ENCODE measurements at places on chromosomes 16 and 17.

- DNase-seq = peak; percentile 74
These were observed 26.6 kb upstream of the KCNG4 start for GRCh38 chr16:84266451-84266850.

DNA sequence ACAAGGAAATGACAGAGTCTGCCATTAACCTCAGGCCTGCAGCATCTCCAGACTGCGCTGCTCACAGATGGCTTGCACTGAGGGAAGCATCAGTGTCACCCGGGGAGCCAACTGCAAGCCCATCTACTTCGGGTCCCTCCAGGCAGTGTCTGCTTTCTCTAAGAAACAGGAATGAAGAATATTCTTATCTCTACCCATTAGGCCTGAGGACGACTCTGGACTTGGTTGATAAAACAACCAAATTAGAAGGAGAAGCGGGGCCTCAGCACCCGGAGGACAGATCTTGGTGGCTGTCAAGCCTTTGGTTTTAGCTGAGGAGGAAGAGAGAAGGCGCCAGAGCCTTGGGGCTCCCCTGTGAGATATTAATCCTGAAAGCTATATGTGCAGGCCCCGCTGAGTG is 19.5 kb upstream of the MGAT5B start:
- DNase-seq = no peak

DNA sequence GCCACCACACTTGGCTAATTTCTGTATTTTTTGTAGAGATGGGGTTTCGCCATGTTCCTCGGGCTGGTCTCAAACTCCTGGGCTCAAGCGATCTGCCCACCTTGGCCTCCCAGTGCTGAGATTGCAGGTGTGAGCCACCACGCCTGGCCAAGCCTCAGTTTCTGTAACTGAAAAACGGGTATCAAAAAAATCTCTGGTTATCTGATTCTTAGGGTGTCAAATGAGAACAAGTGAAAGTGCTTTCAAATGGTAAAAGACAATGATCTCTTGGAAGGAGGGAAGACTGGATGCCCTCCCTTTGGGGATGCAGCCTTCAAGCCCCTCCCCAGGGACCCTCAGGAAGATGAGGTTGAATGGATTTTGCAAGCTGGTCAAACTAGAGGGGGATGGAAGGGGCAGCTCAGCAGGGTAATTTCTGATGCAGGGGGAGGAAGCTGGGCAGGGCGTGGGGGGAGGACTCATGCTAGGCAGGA is 22.3 kb downstream of the ARHGAP23 start:
- no peak for DNase-seq

DNA sequence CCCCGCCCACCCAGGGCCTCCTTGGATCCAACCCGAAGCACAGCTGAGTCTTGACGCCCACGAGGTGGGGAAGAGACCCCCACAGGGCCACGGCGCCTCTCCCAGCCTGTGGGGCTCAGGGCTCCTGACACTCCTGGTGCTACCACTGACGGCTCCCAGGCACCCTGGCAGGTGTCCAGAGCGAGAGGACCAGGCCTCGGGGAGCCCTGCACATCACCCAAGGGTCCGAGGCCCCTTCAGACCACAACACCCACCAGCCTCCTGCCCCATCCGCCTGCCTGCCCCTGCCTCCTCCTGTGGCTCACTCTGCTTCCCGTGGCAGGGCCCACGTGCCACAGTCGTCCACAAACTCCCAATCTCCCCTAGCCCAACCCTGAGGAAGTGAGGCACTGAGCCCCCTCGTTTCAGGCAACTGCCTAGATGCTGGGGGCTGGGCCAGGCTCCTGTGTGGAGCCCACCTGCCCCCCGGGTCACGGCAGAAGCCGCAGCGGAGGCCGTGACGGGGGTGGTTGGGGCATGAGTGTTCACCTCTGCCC is 28.3 kb upstream of the AATK start:
- no peak for DNase-seq

GRCh38 chr17:17180141-17180603 is 26.0 kb downstream of the PLD6 start:
- DNase-seq = no peak

GRCh38 chr16:9370061-9370491 is 278.6 kb downstream of the HAPSTR1 start:
- DNase-seq = no peak

- DNase-seq = no peak
These were observed 29.3 kb downstream of the ALDH3A2 start for GRCh38 chr17:19677736-19678379.

DNA sequence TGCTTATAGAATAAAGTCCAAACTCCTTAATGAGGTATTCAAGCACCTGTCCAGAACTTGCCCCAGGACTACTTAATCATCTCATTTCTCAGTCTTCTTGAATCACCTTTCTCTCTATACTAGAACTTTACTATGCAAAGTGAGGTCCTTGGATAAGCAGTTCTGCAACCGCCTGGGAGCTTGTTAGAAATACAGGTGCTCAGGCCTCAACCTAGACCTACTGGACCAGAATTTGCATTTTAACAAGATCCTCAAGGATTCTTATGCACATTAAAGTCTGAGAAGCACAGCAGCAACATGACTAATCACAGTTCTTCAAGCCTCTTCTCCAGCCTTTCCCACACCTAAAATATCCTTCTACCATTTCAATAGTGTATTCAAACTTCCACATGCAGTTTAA is 61.7 kb downstream of the GRB7 start:
- DNase-seq = no peak

DNA sequence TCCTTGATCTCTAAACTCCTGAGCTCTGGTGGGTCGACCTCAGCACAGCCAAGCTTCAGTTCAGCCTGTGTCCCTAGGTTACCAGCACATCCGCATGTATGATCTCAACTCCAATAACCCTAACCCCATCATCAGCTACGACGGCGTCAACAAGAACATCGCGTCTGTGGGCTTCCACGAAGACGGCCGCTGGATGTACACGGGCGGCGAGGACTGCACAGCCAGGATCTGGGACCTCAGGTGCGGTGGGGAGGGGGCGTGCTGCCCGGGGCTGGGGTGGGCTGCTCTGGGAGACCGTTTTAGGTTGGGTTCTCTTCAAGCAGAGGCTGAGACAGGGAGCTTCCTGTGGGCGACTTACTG is 1.1 kb downstream of the MLST8 start:
- DNase-seq = no peak

- DNase-seq = peak; percentile 37
These were observed 2.4 kb downstream of the TNRC6A start for GRCh38 chr16:24731722-24732419.

DNA sequence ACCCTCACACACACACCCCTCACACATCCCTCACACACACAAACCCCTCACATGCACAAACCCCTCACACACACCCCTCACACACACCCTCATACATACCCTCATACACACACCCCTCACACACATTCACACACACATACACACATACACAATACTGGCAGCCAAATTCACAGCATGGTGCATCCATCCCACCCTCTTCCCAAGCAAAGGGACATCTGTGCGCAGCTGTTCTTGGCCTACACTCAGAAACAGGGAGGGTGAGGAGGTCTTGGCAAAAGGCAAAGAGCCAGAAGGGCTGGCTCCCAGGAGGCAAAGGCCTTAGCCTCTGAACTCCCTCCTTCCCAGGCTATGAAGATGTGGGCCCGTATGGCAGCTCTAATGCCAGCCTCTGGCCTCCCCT is 23.4 kb downstream of the C17orf67 start:
- DNase-seq = no peak

GRCh38 chr16:56994311-56994710 is 5.0 kb downstream of the NLRC5 start:
- no peak for DNase-seq

- no peak for DNase-seq
These were observed 9.1 kb upstream of the CBX4 start for GRCh38 chr17:79848370-79848766.

DNA sequence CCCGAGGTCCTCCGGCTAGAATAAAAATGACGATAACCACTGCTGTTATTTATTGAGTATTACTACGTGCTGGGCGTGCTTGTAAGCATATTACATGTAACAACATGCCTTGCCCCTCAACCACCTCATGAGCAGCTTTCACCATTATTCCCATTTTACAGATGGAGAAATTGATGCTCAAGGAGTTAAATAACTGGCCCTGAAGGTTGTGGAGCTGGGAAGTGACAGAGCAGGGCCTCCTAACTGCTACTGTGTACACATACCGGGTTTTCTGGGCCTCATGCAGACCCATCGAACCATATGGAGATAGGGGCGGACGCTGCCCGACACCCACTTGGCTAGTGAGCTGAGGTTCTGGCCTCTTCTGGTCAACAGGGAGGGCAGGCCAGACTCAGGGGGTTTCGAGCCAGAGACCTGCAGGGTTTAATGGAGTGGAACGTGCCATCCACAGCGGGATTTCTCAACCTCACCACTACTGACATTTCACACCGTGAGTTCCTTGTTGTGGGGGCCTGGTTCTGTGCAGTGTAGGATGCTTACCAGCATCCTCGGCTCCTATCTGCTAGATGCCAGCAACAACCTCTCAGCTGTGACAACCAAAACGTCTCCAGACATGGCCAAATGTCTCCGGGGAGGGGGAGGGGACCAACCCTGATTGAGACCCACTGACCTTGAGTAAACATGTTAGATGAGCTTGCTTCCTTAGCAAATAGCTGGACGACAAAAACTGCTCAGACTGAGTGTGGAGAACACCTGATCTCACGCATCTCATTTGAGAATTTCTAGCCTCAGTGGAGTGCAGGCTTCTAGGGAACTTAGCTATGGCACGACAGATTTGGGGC is 432.0 kb downstream of the SLC39A11 start:
- DNase-seq = peak; percentile 21

DNA sequence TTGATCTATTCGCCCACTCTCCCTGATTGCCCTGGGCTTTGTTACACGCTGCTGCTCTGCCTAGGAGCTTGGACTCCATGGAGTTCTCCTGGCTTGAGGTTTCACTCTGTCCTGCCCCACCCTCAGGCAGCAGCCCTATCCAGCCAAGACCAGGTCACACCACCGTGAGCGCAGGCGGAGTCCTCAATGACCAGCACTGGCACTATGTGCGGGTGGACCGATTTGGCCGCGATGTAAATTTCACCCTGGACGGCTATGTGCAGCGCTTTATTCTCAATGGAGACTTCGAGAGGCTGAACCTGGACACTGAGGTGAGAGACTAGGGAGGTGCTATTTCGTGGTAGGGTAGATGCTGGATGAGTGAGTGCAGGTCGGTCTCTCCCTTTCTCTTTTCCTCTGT is 3.5 kb downstream of the CNTNAP1 start:
- no peak for DNase-seq

DNA sequence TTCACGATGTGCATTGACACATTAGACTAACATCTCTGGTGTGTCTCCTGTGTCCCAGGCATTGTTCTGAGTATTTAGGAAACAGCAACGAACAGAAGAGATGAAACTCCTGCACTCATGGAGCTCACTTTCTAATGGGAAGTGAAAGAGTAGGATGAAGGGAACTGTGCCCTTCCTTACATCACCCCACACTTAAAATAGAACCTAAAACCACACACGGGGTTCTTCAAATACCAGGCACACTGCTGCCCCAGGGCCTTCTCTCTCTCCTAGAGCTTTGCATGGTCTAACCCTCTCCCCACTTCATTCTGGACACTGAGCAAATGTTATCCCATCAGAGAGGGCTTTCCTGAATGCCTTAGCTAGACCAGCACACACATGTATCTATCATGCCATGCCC is 33.7 kb downstream of the TRIM25 start:
- no peak for DNase-seq

GRCh38 chr16:50457979-50458491 is 89.2 kb upstream of the BRD7 start:
- DNase-seq = no peak

- DNase-seq = no peak
These were observed 90.9 kb downstream of the SPAG9 start for GRCh38 chr17:51029568-51030463.

GRCh38 chr17:50053654-50053960 is 2.3 kb upstream of the ITGA3 start:
- DNase-seq = no peak

DNA sequence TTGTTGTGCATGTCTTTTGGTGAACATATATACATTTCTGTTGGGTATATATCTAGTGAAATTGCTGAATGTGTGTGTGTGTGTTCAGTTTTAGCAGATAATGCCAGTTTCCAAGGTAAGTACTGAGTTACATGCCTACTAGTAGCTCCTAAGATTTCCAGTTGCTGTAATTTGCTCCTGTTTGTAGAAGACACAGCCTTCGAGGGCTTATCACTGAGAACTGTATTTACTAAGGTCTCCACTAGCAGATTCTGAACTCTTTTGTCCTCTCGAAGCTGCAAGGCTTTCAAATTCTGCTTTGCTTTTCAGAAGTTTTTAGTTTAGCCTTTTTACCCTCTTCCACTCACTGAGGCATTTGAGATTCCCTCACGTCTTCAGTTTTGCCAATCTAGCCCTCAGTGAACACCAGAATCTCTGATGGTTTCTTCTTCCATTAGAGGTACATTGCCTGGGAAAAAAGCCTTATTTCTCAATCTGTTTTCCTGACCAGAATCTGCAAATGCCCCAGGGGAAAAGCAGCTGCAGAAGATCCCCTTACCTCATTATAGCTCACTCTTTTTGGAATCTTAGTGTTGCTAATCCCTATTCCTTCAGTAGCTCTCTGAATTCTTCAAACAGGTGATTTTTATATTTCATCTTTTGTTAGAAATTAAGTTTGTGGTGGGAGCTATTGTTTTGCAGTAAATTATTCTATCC is 52.9 kb downstream of the NF1 start:
- no peak for DNase-seq

- peak; percentile 71 for DNase-seq
These were observed 201.2 kb downstream of the UTP18 start for GRCh38 chr17:51461578-51462004.

DNA sequence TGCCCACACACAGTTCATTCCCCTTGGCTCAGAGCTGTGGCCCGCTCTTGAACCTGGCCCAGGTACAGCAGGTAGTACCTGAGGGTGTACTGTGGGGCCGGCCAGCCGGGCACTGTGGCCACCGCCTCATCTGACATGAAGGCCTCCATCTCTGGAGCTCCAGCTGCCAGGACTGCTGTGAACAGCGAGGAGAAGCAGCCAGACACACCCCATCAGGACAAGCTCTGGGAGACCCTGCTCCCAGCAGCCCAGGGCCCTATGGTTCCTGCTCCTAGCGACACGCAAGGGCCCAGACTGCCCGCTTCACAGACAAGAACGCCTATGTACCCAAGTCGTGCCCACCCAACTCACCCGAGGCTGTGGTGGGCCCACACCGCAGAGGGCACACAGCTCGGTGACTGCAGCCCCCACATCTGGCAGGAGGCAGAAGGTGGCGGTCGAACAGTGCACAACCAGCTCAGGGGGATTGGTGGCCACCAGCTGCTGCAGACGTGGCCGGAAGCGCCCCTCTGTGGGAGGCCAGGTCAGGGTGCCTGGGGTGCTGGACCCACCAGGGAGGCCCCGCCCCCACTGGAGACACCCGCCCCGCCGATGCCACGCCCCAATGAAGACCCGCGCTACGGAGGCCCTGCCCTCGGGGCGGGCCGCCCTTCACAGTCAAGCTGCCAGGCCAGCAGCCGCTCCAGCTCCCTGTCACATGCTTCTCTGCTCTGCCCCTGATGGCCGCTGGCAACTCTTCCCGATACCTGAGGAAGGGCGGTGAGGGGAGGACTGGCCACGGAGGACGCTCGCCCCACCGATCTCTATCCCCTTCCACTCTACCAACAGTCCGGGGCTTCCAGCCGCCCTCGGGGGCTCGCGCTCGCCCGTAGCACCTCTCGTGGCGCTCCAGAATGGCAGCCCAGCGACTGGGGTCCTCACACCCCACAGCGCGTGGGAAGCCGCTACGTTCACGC is 1.1 kb upstream of the STUB1 start:
- DNase-seq = peak; percentile 91

GRCh38 chr16:21645261-21645721 is 7.1 kb downstream of the IGSF6 start:
- peak; percentile 59 for DNase-seq

- DNase-seq = peak; percentile 78
These were observed 20.6 kb downstream of the ADAM11 start for GRCh38 chr17:44779211-44780025.
